ENCODE measurements at places on chromosomes 5 and 9.

GRCh38 chr9:109369285-109369684 is 48.4 kb upstream of the EPB41L4B start:
- DNase-seq = no peak

GRCh38 chr5:63409737-63410136 is 552.5 kb downstream of the HTR1A start:
- no peak for DNase-seq

- DNase-seq = no peak
Measured at GRCh38 chr9:93206576-93207155, 22.7 kb downstream of the WNK2 start.

GRCh38 chr9:107665057-107665456 is 175.5 kb upstream of the KLF4 start:
- DNase-seq = no peak

GRCh38 chr9:98961513-98962180 is 17.9 kb downstream of the COL15A1 start:
- no peak for DNase-seq

- no peak for DNase-seq
Measured at GRCh38 chr9:86665416-86665815, 281.9 kb downstream of the GAS1 start.

- no peak for DNase-seq
Measured at GRCh38 chr5:11590475-11590874, 313.8 kb downstream of the CTNND2 start.

GRCh38 chr5:166523206-166523605 is 1768.2 kb upstream of the WWC1 start:
- no peak for DNase-seq

GRCh38 chr5:166251786-166252185 is 2039.7 kb upstream of the WWC1 start:
- no peak for DNase-seq

DNA sequence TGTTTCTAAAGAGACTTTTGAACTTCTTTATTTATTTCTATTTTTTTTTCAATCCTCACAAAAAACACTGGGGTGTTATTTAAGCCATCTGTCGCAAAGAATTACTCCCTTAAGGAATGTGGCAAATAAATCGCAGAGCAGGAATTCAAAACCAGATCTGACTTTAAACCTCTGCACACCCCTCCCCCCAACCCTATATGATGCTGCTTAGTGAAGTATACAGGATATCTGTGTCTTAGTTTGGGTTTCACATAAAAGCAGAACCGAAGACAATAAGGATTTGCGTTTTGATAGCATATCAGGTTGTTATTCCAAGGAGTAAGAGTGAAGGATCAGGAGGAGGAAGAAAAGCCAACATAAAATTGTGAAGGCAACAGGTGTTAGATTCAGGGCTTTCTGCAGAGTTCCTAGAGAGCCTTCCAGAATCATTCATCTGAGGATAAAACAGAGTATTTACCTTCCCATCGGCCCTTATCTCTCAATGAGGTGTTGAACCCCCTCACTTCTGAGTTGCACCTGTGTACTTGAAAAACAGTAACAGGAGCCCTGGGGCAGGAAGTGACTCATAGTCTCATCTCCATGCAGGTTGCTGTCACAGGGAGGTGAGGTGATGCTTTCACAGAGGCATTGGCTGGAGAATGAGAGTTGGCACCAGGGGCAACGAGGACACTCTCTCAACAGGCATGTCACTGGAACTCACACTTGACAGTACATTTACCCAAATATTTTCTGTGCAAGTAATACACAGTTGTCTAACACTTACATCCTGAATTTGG is 33.5 kb upstream of the DMRT3 start:
- no peak for DNase-seq

DNA sequence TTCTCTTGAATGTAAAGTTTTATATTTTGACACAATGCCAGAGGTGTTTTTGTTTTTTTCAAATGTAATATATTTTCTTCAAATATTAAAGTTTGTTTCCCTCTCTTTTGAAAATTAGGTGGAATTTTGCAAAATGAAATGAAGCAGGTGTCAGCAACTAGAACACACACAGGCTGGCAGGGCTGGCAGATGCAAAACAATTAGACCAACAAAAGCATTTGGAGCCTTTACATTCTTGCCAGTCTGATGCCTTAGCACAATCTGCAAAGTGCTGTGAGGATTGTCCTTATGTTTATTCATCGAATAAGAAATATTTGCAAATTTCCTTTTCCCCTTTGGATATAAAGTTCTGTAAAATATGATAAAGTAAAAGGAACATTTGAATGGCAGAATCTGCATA is 1063.9 kb downstream of the CDH9 start:
- DNase-seq = no peak

DNA sequence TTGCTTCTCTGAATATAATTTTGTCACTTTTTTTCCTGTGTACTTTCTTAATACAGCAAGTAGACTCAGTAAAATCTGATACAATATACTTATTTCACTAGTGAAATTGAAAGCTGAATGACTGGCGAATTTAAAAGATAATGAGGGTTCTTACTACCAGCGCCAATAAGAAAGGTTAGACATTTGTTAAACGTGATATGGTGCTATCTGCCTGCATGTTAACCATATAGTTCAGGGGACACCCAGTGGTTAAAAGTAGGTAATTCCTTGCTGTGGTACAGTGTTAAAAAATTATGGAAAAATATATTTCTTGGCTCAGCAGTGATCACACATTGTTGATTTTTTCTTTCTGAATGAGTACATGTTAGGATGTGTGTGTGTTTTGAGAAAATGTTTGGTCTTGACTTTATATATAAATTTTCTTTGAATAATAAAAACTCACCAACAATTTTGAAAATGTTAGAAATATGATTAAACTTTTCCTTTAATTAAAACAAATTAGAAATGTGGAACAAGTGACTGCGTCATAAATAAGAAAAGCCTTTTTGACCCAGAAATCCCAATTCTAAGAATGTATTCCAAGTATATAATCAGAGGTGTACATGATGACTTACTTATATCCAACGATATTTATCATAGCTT is 25.8 kb downstream of the CAST start:
- no peak for DNase-seq

Data from hippocampal formation (tissue), 2 donors.